ENCODE measurements at places on chromosomes 7 and 10.

DNA sequence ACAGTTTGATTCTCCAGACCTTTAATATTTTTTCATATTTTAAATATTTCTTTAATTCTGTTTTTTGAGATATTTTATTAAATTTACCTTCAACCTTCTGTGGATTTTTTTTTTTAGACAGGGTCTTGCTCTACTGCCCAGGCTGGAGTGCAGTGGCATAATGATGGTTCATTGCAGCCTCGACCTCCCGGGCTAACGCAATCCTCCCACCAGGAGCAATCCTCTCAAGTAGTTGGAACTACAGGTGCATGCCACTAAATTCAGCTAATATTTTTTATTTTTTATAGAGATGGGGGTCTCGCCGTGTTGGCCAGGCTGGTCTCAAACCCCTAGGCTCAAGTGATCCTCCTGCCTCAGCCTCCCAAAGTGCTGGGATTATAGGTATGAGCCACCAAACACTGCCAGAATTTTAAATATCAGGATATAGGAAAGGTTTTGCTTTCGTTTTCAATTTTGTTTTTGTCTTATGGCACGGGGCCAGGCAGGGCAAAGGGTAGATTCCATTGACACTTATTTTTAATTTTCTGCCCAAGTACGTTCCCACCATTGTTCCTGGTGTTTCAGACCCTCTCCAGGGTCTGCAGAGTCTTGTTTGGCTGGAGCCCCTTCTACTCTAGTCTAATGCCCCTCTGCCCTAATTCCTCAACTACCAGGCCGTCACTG, 1.2 kb downstream of the TACC2 start:
- DNase-seq = no peak

GRCh38 chr7:22442187-22442881, 57.7 kb downstream of the STEAP1B start:
- no peak for DNase-seq

DNA sequence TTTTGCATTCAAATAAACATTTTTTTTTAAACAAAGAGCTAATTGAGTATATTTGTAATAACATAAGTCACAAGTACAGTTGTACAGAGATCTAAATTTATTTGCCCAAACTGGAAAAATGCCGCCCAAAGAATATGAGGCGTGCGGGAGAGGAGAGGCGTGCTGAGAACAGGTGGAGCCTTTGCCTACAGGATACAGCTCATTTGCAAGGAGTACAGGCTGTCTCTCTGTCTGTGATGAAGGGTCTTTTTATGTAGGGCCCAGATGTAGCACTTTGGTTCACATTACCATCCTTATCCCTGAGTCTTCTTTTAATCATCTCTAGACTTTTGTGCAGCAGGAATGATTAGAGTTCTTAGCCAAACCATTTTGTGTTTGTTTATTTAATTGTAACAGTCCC, 58.2 kb downstream of the POU6F2 start:
- no peak for DNase-seq

DNA sequence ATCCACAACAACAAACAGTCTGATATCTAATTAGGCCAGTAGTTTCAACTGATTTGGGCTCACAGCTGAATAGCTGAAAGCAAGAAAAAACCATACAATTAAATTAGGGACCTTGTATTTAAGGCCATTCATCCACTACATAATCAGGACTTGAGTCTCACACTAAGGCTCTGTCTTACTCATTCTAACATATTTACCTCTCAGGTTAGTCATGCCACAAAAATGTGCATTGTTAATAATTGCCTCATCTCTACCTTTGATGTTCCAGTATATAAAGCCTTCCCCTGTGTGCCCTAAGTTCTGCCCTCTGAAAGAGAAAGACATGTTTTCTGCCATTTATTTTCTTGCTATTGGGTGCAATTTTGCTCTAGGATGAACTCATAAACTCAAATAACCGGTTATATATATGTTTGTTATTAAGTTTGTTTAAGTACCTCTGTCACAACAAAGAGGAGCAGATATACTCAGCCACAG, 5.3 kb upstream of the C1GALT1 start:
- DNase-seq = no peak

GRCh38 chr10:77247031-77247990, 390.3 kb downstream of the KCNMA1 start:
- no peak for DNase-seq

- DNase-seq = no peak
Measured at GRCh38 chr10:70125918-70126552, 6.6 kb downstream of the AIFM2 start.

- DNase-seq = no peak
Measured at GRCh38 chr10:70932392-70933196, 44.2 kb upstream of the PCBD1 start.

DNA sequence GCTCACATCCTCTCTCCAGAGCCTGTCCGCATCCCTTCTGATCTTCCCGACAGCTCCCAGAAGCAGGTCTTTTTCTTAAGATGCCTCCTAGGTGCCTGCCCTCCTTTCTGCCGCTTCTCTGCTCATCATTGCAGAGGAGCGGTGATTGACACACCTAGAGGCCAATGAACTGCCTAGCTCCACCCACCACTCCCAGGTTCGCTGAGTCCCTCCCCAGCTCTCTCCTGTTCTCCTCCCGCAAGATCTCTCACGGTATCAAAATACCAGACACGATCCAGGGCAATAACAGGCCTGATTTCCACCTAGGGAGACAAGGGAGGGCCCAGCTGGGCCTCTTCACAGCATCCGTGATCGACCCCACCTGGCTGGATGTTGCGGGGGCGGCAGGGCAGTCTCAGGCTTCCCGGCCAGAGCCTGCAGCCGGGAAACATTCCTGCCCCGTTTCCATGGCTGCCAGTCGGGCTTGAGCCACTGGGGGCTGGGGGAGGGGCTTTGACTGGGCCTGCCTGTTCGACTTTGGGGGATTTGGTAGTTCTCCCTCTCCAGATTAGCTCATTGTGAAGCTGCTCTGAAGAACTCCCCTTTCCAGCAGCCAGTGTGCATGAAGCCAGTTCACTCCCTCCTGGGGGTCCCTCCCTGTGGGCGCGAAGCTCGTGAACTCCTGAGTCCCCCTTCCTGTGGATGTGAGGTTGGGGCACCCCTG, 373.5 kb downstream of the RPS24 start:
- DNase-seq = peak; percentile 97

DNA sequence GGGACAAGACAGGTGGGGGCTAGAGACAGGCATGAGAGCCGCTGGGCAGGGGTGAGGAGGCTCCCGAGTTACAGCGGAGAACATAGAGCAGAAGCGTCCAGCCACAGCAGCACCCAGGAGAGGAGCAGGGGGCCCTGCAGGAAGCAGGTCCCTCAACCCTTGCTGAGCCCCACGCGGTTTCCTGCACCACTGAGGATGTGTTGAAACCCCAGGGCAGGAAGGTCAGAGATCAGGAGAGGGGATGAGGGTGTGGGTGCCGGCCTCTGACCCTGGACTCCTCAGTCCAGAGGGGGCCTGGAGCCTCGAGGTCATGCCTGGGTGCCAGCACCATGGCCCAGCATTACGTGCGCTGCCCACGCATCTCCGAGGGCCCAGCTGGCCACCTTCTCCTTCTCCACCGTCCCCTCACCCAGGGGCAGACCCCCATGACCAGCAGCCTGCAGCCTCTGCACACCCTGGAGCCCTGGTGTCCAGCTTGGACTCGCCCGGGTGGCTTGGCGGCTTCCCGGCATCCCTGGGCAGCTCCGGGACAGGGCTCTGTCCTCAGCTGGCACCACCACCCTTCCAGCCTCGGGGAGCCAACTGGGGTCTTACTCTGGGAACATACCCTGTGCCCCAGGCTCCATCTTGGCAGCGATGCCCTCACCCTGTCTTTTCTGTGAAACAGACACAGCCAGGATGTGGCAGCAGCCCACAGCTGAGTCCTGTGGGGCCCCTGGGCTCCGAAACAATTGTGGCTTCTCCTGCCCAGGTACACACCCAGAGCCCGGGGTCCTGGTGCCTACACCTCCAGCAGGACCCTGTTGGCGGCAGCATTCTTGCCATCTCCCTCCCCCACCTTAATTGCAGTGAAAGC, 52.0 kb downstream of the STK32C start:
- no peak for DNase-seq

GRCh38 chr10:119655566-119656001, 4.4 kb downstream of the BAG3 start:
- DNase-seq = no peak

- DNase-seq = no peak
Measured at GRCh38 chr7:115216652-115217051, 294.8 kb downstream of the MDFIC start.

DNA sequence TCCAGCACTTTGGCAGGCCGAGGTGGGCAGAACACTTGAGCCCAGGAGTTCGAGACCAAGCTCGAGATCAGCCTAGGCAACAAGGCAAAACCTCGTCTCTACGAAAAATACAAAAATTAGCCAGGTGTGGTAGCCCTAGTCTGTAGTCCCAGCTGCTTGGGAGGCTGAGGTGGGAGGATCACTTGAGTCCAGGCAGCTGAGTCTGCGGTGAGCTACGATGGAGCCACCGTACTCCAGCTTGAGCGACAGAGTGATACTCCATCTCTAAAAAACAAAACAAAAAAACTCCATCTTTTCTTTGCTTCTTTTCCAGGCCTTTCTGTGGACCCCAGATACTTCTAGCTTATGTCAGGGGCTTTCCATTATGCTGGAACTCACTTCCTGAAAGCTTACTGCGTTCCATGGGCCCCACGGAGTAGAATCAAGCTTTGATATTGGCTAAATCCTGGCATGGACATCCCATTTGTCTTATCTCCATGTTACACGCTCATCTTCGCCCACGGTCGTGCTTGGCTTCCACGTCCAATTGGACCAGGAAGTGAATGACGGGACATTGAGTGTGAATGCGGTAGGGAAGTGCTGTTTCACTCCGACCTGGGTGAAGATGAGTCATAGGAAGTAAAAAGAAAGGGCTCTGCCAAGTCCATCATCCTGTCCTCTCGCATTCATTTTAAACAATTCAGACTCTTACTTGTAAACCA, 45.7 kb downstream of the FAM171A1 start:
- no peak for DNase-seq

DNA sequence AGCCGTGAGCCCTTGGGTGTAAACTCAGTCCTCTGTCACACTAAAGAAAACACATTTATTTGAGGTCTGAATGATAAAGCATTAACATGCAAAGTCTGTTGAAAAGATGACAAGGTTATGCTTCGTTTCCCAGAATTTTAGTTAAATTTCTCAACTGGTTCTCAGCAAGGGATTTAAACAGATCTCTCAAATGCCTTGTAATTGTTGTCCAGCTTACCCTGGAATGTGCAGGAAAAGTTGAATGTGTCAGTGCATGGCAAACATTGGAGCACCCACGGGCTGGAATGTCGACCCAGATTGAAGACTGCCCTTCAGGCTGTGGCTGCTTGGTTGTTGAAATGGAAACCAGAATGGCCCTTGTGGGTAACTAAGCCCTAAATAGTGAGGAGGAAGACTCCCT, 191.8 kb downstream of the TRIL start:
- no peak for DNase-seq

- no peak for DNase-seq
Measured at GRCh38 chr7:117902314-117902889, 29.2 kb upstream of the CTTNBP2 start.

GRCh38 chr7:43868681-43869005, 674 bp downstream of the MRPS24 start:
- DNase-seq = no peak

GRCh38 chr7:27745064-27745583, 5.2 kb downstream of the TAX1BP1 start:
- DNase-seq = peak; percentile 47

DNA sequence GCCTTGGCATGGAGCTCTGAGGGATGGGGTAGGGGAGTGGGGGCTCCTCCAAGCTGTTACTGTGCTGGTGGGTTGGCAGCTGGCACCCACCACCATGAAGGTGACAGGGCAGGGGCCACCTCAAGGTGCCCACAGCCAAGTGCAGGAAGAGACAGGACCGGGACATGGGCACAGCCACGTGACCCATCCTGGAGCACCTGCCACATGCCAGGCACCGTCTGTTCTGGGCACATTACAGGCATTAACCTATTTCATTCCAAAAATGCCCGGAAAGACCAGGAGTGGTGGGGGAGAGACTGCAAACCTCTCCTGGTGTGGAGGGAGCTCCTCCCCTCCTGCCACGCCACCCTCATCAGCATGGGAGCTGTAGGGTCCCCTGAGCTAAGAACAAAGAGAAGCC, 56.7 kb downstream of the CAMK2B start:
- DNase-seq = no peak

GRCh38 chr10:12221323-12222298, 25.6 kb downstream of the CDC123 start:
- peak; percentile 30 for DNase-seq

DNA sequence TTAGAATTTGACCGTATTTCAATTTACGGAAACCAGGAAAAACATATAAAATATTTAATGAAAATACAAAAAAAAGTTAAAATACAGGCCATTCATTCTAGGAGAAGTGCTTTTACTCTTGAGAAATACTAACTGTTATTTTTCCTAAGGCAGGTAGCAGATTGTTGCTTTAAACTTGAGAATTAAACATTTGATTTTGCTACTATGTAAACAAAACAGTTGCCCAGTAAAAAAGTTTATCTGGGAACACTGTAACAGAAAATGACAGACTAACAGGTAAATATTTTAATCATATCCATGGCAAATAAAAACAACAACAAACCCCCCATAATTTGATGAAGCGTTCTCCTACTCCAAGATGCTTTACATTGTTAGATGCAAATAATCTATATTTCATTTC, 350.5 kb downstream of the CRPPA start:
- DNase-seq = no peak

DNA sequence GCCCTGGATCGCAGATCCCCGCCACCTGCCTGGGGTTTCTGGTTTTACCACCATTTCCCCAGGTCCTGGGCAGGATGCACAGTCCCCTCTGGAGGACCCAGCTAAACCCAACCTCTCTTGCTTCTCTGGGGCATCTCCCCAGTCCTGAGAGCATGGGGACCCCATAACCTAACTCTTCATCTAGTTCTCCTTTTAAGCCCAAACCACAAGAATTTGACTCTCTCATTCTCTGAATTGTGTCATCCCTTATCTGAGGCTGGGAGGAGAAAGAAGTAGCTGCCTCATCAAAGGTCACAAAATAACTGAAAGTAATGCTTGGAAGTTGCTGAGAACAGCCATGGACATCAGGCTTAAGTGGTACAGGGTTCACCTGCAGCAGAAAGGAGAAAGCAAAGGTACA, 159.9 kb downstream of the FGFR2 start:
- DNase-seq = no peak

DNA sequence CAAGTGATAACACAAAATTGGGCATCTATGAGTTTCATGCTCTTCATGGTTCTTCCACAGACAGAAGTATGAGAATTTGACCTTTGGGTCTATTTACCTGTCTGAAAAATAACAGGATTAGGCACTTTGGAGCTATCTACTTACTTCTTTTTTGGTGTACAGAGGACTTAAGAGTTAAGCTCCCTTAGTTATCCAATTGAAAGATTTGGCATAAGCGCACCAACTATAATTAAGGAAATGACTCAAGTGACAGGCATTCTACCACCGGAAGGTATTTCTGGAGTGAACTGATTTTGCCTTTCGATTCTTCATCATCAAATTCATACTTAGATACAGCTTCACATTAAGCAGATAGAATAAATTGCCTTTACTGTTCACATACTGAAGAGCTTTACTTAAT, 43.9 kb downstream of the IFIT5 start:
- DNase-seq = no peak

DNA sequence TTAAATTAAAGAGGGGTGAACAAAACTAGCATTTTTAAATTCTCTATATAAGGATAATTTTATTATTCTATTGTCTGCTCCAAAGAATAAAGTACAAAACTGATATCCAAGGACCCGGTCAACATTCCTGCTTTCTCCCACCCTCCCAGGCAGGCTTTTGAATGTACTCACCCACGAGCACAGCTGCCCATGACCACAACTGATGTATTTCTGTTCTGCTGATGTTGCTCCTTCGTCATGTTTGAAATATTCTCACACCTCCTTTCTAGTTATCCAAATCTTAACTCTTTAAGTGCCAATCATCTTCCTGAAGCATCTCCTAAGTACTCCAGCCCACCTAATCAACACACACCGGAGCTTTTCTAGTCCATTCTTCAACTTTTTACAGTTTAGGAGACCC, 46.7 kb downstream of the CALD1 start:
- no peak for DNase-seq
